ENCODE measurements at places on chromosomes 11 and 22.

GRCh38 chr11:120254788-120255518 is 15.0 kb downstream of the POU2F3 start:
- DNase-seq, result no peak

DNA sequence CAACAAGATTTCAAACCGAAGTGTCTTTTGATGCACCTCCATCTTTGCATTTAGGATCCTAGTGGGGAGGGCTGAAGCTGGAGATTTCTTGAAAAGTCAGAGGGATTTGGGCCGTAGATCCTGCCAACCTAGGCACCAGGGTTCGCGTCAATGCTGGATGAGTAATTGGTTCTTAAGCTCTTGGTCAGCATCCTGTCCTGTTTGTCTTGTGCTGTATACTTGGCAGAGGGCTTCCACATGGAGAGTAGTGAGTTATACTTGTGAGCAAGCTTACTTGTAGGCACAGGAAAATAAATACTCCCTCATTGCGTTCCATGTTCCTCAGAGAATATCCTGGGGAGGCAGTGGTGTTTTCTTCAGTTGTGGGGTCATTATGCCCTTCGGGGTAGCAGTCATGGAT is 12.6 kb downstream of the INSC start:
- peak; percentile 84 for DNase-seq

- no peak for DNase-seq
Measured at GRCh38 chr11:70640408-70640807, 242.1 kb downstream of the CTTN start.

DNA sequence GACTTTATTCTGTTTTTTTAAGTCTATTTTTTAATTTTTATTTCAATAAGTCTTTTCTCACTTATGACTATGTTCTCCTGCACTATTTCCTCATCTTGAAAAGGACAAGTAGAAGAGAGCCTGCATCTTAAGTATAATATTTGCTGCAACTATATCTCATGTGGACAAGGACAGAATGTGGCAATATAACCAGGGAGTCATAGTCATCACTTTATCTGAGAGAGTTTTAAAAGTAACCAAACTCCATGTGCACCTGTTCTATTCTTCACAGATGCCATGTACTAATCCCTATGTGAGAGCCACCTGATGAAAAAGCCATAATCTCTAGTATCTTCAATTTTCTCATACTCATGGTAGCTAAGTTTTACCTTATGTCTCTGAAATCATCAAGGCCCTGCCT is 104.2 kb upstream of the SOX6 start:
- no peak for DNase-seq

DNA sequence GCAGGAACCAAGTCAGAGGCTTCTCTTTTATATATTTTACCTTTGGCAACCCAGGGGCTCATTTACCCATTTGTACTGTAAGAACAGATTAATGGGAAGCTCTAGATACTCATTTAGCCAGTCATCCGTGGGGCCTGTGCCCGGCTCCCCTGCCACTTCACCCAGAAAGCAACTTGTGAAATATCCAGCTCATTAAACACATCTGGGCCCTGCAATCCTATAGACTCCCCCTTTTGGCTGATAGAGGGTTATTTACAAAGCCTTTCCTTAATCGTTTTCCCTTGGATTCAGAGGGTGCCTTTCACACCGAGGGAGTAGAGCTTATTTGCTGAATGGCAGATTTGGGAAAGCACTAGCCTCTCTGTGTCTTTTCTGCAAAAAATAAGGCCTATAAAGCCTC is 118.7 kb upstream of the SORL1-AS1 start:
- no peak for DNase-seq

DNA sequence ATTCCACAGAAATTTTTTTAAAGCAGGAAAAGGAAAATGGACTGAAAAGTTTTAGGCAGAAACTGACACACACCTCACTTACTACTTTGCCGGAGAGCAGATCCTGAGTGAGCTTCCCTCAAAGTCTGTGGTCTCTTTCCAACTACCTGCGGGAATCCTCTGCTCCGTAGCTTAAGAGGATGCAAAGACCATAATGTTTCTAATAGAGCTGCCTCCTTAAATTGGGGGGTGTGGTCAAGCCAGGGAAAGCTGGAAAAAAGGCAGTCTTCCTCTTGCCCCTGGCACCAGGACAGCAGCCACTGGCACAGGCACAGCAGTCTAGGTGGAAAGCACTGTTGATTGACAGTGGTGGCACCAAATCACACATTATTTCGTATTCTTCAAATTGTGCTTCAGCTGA is at the start of gene ETS1:
Gene ETS1 (minus strand): TSS at position 144 of the 400 bp plus-strand sequence. CDS start 14,428 bp downstream, outside the sequence.
- DNase-seq, result peak; percentile 42

DNA sequence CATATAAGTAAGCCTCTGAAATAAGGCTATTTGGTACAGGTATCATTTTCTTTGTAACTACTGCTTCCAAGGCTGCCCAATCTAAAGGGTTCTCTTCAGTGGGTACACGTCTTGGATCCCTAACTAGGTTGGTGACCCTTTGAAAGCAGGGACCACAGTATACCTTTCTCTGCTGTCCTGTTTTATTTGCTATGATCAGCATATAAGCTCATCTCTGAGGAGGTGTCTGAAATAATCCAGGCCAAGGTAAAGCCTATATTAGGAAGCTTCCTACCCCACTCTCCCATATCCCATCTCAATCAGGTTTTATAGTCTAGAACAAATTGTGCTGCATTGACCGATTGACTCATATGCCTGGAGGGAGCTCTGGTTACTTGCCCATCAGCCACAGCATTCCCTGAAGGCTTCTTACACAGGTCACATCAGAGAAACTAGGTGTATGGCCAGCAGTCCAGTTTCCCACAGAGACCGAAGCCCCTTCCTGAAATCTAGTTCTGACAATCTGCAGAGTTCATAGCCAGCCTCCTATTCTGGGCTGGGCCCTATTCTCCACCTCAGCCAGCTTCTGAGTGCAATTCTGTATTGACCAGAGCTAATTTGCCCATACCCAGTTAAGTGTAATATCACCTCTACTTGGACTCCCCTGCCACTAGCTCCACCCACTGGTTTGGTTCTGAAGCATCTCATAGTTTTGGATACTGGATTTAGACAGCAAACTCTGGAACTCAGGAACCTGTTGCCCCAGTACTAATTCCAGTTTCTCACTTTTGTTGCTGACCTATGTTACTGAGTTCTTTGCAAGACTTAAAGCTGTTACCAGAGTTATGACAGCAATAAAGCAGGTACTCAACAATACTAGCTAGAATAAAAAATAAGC is 62.1 kb upstream of the ARHGAP20 start:
- no peak for DNase-seq

DNA sequence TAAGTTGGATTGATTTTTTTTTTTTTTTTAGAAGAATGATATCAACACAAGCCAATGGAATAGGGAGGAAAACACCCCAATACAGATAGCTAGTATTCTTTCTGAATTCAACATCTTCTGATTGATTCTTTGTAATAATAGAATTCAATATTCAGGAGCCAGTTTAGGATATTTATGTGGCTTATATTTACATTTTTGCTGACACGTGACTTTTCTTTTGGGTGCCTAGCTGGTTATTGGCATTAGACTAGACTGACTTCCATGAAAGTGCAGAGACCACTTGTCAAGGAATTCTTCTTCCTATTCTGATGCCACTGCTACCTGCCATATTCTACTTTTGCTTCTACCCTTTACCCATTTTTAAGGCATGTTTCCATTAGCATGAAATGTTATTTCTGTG is 16.4 kb downstream of the TRIM44 start:
- no peak for DNase-seq

- DNase-seq, result no peak
Measured at GRCh38 chr11:16986434-16987204, 27.6 kb downstream of the PLEKHA7 start.

DNA sequence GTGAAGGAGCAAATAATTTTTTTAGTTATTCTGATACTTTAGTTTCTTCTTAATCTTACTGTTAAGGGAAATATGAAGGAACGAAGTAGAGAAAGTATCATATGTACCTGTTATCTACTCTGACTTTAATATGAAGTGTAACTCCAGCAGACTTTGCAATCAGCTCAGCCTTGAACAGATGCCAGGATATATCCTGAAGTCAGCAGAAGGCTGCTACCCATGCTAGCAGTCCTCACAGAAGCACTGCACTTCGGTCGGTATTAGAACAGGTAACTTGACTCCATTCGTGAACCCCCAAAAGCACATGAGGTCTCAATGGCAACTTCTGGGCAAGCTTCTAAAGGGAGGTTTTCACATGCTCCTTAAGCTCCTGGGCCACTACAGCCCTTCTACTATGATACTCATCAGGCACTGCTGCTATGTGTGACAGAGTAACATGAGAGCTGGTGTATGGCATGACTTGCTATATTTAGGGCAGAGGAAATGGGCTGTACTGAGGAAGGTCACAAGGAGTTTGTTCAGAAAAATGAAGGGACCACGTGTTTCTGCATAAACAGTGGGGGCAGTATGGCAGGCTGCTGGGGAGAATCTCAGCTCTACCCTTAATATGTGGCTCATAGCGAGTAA is 344.1 kb downstream of the SOX6 start:
- no peak for DNase-seq

DNA sequence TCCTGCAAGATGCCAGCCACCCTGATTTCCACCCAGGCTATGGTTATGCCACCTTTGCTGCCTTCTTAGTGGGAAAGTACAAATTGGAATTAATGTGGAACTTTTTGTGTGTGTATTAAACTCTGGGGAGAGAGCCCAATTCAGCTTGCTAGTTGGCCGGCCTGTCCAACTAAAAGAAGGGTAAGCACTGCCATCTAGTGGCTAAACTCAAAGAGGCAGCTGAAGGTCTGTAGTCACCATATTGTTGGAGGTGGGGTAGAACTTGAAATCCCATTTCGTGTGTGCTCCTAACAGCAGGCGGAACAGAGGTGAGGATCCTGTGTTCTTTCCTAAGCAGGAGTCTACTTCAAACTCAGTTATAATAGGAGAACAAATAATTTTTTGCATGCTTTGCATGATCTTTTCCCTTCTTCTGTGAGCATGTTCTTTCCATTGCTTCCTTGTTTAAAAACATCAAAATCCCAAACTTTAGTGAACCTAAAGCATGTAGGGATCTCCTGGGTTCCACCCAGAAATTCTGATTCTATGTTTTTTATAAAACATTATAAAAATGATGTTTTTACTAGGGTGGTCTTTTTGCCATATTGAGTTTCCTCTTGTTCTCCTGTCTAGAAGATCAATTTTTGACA is 138.8 kb upstream of the SORL1-AS1 start:
- DNase-seq, result peak; percentile 47

- no peak for DNase-seq
Measured at GRCh38 chr11:112348480-112349029, 87.9 kb upstream of the PLET1 start.

- no peak for DNase-seq
Measured at GRCh38 chr22:27670701-27671412, 130.7 kb downstream of the MN1 start.

- DNase-seq, result no peak
Measured at GRCh38 chr11:21769188-21769587, 423.7 kb upstream of the ANO5 start.

- DNase-seq, result no peak
Measured at GRCh38 chr11:69218946-69219720, 63.4 kb downstream of the SMIM38 start.

GRCh38 chr22:48867891-48868290 is 959.8 kb downstream of the BRD1 start:
- no peak for DNase-seq

GRCh38 chr11:870418-870817 is 27.8 kb downstream of the TSPAN4 start:
- DNase-seq, result no peak

GRCh38 chr11:94120946-94121345 is 7.7 kb upstream of the PANX1 start:
- no peak for DNase-seq

DNA sequence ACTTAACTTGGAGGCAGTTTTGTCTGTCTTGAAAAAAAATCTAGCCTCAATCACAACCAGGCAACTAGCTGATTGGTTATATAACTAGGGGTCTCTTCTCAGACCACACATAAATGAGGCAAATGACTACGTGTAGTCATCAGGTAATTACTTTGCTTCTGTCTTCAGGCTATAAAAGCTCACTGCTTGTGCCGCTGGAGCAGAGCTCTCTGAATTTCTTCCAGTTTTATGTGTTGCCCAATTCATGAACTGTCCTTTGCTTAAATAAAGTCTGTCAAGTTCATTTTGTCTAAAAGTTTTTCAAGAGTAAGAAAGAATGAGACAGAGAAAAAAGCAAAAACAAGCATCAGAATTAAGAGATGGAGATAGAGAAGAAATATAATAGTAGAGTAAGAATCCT is 93.4 kb downstream of the MUC15 start:
- DNase-seq, result no peak

DNA sequence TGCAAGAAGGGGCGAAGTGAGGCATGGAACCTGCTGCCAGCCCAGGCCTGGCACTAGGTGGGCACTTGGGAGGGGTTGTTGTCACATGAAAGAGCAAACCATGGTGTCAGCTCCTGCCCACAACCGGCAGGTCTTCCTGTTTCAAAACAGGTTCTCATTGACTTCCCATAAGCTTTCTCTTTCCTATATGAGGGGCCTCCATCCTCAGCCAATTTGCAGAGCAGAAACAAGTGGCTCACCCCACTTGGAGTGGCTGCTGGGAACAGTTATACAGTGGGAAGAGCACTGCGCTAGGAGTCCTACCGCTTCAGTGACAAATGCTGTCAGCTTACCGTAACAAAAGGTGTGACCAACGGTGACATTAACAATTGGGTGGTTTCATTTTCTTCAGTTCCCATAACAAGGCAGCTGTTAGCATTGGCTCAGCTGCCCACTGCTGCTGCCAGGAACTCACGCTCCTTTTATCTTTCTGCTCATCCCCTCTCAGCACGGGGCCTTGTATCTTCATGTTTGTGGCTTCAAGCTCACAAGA is 10.2 kb upstream of the SSTR3 start:
- DNase-seq, result no peak

DNA sequence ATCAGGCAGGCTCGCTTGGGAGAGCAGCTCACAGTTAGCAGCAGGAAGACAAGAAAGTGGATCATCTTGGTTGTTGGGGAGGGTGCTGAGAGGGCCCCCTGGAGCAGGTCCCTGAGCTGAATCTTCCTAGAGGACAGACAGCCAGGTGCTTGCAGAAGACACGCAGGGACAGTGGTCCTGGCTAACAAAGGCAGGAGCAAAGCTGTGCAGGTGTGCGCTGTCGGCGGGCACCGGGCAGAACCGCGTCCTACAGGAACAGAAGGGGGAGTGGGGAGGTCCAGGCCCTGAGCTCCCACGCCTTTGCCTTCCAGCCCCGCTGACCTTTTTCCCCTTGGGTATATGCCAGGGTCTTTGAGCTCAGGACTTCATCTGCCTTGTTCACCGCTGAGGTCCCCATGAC is 30.1 kb upstream of the PARVB start:
- DNase-seq, result no peak
